ENCODE measurements at places on chromosomes 11 and 22. TPM values are rescaled to one million over a fixed set of nuclear protein-coding genes. Genes with fewer than 3 reads are reported as not detected.

DNA sequence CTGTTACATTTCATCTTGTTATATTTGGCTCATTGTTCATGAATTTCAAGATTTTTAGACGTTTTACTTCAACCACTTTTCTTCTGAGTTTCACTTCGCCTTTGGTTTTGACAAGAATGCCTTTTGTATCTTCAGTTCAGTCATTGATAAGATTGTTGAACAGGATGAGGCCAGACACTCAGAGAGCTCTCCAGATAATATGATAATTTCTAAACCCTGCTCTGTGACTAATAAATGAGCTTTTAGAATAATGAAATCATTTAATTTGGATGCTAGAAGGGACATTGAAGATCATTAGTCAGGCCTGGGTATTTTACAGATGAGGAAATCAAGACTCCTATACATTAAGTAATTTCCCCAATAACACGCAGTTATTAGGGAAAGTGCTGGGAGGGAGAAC is 37.2 kb upstream of the GRAMD1B start:
- no peak for DNase-seq

The CNIH2 gene
- 2.7 TPM for total RNA-seq

DNA sequence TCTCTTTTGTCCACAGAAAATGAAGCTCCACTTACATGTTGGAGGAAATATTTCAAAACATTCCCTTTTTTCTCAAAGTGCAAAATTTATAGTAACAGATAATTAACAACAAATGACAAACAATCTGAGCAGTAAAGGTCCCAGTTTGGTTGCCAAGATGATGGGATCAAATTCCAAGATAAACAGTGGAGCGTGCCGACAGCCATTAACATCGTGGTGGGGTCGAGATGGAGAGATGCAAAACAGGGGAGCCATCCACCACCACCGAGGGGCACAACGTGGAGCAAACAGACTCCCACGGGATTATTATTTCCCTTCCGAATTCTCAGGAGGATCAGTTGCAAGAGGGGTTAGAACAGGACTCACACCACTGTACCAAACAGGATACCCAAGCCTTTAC is 17.2 kb downstream of the MPPED2 start:
- DNase-seq, result no peak

The GAL gene
- not detected for total RNA-seq

- DNase-seq, result no peak
Observed at GRCh38 chr11:19328586-19329311, 88.0 kb upstream of the E2F8 start.

GRCh38 chr11:17939542-17939941 is 73.3 kb downstream of the SERGEF start:
- no peak for DNase-seq

The PATE2 gene
- not detected for total RNA-seq

The RFPL2 gene
- not detected for total RNA-seq

The LARGE2 gene
- total RNA-seq, result 0.27 TPM

The TNNI2 gene
- total RNA-seq, result 1.3 TPM

- no peak for DNase-seq
Observed at GRCh38 chr22:48734961-48735360, 1092.7 kb downstream of the BRD1 start.

DNA sequence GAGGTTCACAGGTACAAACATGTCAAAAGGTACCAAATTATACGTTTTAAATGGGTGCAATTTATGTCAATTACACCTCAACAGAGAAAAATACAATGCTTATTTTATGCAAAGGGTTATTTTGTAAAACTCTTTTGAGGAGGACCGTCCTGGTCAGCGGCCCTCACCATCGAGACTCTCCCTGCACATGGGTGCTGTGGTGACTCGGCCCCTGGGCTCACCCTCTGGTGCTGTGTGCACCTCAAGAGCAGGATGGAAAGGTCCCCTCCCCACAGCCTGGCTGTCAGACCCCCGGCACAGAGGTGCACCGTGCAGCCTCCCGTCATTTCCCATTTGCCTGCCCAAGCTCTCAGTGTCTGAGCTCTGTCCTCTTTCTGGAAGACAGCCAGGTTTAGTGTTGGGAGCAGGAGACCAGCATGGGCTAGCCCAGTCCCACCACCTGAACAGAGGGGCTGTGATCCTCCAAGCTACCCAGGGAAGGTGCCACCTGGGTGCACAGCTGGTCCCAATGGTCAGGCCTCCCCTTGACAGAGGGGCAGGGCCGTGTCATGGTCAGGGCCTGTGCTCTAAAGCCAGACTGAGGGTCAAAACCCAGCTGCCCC is 41.8 kb upstream of the PRODH start:
- DNase-seq, result no peak

DNA sequence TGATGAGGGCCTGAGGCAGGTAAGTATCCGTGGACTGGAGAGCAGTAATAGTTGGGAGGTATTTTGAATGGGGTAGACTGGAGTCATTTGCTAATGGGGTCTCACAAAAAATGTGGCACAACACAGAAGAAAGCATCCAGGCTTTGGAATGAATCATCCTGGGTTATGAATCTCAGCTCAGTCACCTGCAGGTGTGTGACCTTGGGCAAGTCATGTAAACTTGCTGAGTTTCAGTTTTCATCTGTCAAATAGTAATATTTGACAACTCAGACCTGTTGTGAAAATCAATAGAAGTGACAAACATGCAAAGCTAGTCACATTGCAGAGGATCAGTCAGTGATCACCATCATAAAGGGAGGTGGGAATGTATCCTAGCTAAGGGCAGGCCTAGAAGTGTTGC is 232.0 kb upstream of the TENM4 start:
- no peak for DNase-seq

The IL18 gene
- total RNA-seq, result 26.4 TPM

The FOLH1 gene
- 0.54 TPM for total RNA-seq

The MYBPC3 gene
- 0.27 TPM for total RNA-seq

DNA sequence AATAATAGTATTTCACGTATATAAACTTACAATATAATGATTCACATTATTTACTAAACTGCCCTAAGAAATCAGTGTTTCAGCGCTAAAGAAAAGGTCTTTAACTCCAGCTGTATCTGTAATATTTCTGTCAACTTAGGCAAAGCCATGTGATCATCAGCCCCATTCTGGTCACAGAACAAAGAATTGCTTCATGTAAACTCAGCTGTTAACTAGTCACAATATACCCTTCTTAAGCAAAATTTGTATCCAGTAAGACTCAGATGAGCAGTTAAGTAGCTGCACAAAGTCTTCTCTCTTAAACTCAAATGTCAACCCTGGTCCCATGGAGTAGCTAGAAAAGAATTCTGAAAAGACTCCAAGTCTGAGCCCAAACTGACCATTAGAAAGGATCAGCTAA is 26.6 kb downstream of the HPS5 start:
- DNase-seq, result no peak

- DNase-seq, result no peak
Observed at GRCh38 chr11:81241672-81242275, 1491.9 kb downstream of the FAM181B start.
